ENCODE measurements at places on chromosomes 13 and 19.

DNA sequence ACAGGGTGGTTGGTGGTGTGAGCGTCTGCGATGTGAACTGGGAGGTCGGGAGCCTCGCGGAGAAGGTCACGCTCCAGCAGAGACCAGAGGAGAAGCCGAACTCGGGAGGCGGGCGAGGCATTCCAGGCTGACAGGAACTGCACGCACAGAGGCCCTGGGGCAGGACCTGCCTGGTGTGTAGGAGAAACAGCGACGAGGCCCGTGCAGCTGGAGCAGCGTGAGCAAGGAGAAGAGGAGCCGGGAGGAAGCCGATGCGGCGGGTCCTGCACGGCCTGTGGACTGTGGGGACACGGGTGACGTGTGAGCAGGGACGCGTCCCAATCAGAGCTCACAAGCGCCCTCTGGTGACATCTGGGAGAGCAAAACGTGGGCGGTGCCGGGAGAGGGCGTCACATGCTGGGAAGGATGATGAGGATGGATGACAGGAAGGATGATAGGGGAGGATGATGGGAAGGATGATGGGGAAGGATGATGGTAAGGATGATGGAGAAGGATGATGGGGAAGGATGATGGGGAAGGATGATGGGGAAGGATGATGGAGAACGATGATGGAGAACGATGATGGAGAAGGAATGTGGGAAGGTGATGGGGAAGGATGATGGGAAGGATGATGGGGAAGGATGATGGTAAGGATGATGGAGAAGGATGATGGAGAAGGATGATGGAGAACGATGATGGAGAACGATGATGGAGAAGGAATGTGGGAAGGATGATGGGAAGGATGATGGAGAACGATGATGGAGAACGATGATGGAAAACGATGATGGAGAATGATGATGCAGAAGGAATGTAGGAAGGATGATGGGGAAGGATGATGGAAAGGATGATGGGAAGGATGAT, 16.1 kb upstream of the MADCAM1 start:
- DNase-seq, result no peak

DNA sequence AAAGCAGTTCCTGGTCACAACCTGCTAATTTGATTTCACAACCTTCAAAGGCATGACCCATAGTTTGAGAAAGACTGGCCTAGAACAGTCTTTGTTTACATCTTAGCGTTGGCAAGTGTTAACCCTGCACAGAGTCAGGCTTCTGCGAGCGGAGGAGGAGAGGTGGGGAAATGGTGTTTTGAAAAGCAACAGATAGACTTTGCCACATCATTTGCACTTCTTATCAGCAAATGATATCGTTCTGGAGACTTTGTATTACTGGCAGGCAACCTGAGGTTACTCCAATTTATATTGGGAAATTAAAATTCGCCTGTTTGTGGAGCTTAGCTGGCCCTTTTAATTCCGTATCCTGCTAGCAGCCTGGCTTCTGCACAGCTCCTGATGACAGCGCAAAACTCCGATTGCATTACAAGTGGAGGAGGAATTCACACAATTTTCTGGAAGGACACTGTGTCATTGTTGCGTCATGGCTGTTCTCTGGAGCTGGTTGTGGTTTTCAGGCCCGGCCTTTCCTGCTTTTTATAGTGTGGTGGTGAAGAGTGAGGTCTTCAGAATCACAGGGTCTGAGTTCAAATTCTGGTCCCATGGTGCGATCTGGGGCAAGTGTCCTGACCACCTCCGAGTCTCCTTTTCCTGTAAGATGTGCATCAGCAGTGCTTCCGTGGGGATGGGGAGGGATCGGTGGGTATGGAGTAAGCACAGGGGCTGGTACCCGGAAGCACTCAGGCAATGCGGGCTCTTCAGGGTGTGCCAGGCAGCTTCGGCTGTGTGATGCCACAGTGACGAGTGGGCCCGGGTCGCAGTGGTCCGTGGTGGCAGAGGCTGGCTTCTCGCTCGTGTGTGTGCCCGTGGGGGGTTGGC, 49.1 kb upstream of the EHD2 start:
- peak; percentile 88 for DNase-seq

GRCh38 chr13:44278166-44278565, 95.5 kb upstream of the SERP2 start:
- DNase-seq, result no peak

DNA sequence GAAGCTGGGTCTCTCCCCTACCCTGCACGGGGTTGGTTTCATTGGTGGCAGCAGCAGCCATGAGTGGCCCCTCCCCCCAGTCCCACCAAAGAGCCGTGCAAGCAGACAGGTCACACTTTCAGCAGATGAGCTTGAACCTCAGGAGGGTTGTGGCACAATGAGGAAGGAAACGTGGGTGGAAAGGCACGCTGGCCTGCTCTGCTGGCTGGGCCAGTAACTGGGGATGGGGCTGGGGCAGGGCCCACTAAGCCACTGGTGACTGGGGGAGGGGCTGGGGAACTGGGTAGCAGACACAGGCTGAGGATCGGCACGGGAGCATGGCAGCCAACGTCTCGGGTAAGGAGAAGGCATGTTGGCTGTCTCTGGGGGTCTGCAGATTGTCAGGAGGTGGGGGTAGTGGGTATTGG, at the start of gene P2RY11:
P2RY11 (plus strand) TSS at position 289 of the 407 bp plus-strand sequence; CDS start at position 318, 29 bp downstream.
- peak; percentile 95 for DNase-seq

- no peak for DNase-seq
Measured at GRCh38 chr13:93549326-93550005, 322.9 kb downstream of the GPC6 start.

- no peak for DNase-seq
Measured at GRCh38 chr19:42123765-42124164, 8.5 kb downstream of the POU2F2 start.

GRCh38 chr13:48626077-48626449, 27.7 kb upstream of the CYSLTR2 start:
- peak; percentile 68 for DNase-seq

DNA sequence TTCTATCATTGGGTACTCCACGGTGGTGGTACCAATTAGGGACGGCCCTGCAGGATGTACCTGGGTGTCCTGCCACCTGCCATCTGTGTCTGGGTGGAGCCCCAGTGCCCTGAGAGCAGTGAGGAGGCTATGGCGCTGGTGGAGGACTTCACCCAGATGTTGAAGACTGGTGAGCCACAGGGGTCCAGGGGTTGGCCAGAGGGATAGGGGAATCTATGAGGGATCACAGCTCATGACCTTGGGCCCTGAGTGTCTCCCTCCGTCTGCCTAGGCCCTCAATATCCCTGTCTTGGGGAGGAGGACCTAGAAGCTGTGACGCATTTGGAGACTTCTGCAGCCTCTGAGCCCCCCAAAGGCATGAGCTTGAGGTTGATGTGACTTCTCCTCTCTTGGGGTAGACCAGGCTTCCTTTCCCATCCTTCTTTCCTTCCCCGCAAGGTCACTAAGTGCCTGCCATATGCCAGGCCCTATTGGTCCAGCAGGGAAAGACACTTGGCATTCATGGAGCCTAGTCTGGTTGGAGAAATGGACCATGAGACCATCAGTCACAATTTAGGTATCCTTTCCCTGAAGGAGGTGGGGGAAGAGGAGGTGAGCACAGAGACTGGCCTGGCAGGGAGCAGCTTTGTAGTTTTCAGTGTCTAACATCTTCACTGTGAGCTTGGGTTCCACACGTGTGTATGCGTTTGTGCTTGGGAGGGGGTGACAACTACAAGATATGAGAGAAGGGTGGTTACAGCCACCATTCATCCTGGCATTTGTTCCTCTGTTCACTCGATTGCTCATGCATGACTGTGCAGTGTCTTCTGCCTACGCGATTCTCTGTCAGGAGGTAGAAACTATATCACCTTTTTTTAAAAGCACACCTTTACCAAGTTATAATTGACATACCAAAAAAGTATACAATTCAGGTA, 5.1 kb upstream of the MZF1 start:
- DNase-seq, result no peak

DNA sequence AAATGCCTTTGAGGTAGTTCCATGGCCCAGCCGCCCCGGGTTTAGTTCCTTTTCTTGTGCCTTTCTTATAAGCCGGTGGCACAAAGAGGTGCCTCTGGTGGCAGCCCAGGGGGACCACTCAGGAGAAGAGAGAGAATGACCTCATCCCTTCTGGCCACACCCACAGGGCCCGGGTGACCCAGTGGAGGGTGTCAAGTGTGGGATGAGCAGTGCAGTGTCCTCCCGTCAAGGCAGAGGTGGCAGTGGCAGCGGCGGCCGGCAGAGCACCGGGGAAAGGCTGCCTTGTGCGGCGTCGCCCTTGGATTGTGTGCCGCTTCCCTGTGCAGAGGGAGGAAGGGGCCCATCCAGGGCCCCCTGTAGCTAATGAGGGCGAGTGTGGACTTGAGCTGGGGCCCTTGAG, 47.9 kb downstream of the KDM4B start:
- DNase-seq, result no peak

DNA sequence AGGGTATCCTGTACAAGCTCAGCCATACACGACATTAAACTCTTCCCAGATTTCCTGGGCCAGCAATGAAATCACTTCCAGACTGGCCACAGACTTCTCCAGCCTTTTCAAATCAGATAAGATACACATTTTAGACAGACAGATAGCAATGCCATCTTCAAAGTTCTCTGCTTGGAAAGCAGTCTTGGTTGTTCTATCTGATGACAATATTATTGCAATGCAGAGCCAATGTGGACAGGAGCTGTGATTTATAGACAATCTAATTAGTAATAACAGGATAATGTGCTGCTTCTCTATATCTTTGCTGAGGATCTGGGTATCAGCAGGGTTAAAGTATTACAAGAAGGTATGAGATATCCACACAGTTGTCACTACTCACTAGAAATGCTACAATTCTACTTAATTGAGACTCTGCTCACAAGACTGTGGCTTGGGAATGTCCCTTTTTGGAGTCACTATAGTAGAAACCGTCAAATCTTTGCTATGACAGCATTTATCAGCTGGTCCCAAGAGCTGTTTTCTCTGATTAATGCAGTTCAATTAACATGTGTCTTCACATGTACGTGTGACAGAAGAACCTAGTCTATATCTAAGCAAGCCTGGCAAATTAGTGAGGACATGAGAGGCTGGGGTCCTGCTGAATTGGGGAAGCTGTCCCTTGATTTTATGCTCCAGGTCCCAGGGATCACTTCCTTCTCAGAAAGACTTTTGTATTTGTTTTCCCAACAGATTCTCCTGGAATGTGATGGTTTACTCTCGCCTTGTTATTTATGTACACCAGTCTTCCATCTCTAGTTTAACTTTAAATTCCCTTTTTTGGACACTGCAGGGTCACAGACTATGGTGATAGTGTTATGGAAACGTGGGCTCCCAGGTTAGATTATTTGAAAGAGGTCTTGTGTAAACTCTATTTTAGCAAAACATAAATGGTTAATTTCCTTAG, 68.8 kb downstream of the COL4A1 start:
- no peak for DNase-seq

DNA sequence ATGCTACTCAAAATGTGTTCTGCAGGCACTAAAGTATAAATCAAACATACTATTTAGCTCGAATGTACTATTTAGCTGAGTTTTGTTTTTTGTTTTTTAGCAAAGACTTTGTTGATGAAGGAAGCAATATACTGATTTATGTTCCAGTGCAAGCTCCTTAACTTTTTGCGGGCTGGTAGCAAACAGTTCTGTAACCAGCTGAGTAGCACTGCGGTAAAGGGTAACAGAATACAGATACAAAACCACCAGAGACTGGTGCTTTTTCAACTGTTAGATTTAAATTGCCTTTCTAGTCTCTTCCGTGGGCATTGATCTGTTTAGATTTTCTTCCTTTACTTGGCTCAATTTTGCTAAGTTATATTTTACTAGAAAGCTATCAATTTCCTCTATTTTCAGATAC, 39.0 kb upstream of the KPNA3 start:
- DNase-seq, result no peak

DNA sequence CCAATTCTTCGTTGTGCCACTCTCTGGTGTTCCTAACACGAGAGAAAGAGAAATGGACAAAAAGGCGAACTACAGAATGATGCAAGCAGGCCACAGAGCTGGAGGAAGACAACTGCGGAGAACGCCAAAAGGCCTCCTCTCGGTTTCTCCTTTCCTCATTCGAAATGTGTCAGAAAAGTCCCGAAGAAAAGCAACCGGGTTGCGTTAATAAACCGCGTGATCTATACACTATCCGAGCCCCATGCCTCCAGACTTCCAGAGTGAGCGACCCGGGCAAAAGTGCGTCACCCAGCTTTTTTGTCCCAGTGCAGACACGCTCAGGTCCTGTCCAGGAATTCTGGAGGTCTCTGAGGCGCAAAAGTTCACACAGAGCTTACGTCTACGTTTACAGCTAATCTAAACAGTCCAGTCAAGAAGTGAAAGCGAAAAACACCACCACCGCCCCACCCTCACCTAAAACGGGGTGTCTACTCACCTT, 413 bp downstream of the N4BP2L2 start:
- DNase-seq, result peak; percentile 80

DNA sequence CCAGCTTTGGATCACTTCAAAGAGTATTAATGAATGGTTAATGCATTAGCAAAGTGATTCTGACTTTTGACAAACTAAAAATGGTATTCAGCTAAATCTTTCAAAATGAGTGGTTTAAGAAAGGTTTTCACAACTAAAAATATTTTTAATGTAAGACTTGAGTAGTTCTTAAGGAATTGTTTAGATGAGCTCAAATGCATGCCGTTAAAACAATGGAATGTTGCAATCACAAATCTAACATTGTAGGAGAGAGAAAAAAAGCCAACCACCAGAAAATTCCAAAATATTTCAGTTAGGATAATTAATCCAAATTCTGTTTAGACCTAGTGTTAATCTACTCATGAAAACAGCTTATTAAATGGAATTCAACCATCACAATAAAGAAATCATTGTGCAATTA, 1044.8 kb upstream of the SLC10A2 start:
- DNase-seq, result no peak

- peak; percentile 80 for DNase-seq
Measured at GRCh38 chr13:74299721-74300120, 165.5 kb upstream of the KLF12 start.

DNA sequence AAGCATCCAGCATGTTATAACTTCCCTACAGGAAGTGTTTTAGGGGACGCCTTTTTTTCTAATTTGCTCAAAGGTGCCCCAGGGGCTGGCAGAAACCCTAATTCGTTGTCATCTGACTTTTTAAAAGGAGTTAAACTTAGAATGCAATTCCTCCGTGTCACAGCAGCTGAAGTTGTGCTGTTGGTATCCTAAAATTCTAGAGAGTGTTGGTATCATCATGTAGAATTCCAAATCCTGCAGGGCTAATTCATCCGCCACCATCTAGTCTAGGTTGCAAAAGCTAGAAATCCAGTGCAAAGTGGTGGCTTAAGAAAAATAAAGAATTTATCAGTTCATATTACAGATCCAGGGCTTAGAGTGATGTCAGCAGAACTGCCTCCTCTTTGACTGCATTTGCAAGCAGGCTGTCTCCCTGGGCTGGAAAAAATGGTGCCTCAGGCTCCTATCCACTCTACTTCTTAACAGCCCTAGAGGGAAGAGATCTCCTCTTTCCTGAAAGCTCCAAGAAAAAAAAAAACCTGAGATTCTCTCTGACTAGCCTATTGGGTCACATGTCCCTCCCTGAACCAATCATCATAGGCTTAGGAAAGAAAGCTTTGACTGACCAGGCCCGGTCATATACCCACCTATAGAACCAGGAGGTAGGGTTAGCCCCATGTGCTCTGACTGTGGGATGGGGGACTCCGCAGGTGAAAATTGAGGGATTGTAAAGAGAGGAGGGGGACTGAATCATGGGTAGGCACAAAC, 73.0 kb downstream of the MAP4K1 start:
- DNase-seq, result peak; percentile 89

Measured in suppressor macrophage (primary cell).